Effector memory CD8-positive, alpha-beta T cell (primary cell): ENCODE measurements at places on chromosomes 11 and 22.

- peak; percentile 4 for DNase-seq
These were observed 3.9 kb upstream of the VSIG10L2 start for GRCh38 chr11:125941619-125942611.

DNA sequence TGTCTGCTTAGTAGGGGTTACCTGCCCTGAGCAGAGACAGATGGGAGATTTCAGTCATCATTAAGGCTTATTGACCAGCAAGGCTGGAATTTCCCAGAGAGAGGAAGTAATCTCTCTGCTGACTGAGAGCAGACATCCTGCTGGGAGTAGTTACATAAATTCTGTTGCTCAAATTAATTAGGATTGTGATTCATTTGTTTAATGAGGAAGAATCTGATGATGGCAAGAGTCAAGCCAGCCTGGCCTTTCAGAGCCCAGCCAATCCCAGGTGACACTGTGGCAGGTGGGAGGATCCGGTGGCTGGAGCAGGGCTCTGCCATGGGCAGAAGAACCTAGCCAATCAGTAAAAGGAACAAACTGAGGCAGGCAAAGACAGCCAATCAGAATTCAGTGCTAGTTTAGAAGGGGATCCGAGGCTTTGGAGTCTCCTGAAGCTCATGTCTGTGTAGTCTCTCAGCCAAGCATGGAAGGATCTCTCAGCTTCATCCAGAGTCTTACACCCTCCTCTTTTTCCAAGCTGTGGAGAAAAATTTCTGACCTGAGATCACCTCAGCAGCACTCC lies 61.2 kb upstream of the CHST1 start:
- DNase-seq = no peak

GRCh38 chr11:116648247-116649174 lies 124.3 kb downstream of the BUD13 start:
- no peak for DNase-seq

DNA sequence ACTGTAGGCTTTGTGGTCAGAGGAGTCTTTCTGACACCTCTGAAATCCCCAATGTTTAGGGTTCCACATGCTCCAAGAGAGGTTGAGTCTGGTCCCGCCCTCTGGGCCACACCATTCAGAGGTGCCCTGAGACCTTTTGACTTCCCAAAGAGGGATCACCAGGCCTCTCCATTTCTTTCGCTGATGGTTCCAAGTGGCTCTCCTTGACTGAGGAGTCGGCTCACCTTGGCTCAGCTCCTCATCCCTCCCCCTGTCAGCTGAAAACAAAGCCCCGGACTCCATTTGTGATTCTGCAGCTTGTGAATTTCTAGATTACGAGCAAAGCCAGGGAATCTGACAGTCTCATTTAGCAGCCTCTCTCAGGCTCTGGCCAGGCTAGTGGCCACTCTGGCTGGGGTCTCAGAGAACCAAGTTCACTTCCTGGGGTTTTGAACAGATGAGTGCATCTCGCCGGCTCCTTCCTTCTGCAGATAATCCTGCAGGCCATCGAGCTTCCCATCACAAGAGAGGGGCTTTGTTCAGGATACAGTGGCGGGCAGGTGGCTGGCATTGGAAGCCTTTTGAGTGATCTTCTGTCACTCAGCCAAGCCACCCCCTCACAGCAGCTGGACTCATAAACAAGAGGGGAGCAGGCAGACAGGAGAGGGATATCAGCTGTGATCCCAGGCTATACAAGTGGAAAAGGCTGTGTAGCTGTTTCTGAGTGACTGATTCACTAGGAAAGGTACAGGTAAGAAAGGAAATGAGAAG lies 102.9 kb downstream of the TRIM29 start:
- no peak for DNase-seq

DNA sequence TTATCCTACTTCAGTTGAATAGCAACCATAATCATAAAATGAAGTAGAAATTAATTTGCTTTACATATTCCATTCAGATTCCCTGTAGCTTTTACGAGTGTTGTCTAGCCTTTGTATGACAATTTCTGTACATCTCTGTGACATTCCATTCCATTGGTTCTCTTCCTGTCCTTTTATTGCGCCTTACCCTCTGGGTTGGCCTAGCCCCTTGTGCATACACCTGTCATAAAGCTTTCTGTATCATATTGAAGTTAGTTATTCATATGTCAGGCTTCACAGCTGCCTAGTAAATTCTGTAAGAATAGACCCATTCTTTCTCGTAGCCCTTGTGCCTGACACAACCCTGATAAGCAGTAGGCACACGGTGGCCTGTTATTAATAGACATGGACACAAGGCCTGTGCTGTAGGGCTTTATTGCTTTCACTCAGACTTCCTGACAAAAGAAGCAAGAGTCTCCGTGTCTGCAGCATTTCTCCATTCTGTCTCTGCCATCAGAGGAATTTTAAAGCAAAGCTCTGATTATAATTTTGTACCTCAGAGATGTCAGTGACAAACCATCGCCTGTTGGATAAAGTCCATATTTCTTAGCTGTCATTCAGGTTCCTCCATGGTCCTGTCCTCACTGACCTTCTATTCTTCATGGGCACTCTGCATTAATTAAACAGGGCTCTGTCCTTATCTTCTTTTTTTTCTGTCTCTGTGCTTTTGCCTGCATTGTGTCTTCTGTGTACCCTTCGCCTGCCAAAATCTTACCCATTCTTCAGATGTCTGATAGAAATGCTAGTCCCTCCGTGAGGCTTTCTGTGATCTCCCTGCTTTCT lies 49.4 kb downstream of the BID start:
- DNase-seq = no peak

DNA sequence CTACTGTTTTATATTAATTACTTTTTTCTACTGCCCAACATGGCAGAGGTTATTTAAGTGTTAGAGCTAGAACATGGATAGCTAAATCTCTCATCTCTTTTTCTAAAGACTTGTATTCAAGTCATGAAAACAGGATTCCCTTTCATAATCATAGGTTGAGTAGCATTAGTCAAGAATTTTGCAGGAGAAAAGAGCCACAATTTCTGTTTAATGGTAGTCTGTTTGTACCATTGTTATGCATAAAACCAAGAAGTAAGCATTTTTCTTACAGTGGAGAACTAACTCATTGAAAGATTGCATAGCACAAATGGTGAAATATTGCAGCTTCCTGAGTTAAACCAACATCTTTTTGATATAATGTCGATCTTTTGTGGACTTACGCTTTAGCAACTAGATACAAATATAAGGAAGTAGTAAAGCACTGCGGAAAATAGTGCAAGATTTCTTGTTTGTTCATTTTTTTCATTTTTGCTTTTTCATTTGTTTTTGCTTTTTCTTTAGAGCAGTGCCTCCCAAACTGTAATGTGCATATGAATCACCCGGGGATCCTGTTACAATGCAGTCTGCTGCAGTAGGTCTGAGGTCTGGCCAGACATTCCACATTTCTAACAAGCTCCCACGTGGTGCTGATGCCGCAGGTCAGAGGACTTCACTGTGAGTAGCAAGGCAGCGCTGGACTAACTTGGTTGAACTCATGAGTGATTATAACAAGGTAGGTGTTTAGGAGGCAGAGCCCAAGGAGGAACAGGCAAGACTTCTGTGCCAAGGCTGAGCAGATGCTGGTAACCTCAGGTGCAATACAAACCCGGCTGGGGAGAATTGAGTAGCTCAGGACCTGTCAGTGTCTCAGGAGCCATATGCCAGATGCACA lies 4.6 kb downstream of the ETS1 start:
- DNase-seq = no peak
